AG08396 (cell line): ENCODE measurements at places on chromosomes 3 and 15.

DNA sequence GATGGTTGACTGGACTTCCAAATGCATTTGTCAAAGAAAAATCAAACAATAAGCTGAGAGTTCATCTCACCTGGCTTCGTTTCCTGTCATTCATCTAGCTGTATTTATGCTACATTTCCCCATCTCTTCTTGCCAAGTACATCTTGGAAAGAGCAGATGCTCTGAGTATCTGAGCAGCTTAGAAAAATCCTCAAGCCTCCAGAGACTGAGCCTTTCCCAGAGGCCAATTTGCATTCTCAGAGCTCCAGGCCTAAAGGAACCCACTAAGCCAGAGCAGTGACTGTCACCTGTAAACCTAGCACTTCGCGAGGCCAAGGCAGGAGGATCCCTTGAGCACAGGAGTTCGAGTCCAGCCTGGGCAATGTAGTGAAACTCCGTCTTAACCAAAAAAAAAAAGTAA is 100.5 kb downstream of the XXYLT1 start:
- DNase-seq = no peak

GRCh38 chr15:66819084-66819483 is 117.0 kb downstream of the SMAD6 start:
- DNase-seq = no peak

DNA sequence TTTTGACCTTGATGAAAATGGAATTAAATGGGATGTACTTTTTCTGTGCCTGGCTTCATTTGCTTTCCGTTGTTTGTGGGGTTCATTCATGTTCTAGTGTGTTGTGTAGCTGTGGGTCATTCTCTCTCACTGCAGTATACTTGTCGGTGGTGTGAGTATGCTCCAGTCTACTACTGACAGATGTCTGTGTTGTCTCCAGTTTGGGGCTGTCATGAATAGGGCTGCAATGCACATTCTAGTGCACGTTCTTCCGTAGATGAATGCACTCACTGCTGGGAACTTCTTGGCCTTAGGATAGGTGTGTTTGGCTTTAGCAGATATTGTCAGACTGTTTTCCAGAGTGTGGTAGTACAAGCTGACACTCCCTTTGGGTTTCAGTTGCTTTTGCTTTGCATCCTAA is 1.7 kb upstream of the SLC6A20 start:
- DNase-seq = no peak

DNA sequence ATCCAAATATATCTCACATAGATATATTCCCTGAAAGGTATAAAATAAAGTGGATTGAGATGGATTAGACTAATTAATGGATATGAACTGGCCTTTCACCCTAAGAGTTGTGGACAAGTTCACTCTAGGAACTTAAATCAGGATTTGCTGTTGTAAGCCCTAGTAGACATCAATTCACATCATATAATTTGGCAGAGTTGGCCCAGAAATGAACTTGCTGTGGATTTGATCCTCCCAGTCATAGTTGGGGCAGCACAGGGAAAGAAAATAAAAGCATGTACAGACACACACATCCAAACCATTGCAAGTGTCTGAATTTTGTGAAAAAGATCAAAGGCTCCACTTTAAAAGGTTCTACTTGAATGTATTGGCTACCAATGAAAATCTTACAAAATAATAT is 734.7 kb upstream of the NR2F2 start:
- DNase-seq = no peak

DNA sequence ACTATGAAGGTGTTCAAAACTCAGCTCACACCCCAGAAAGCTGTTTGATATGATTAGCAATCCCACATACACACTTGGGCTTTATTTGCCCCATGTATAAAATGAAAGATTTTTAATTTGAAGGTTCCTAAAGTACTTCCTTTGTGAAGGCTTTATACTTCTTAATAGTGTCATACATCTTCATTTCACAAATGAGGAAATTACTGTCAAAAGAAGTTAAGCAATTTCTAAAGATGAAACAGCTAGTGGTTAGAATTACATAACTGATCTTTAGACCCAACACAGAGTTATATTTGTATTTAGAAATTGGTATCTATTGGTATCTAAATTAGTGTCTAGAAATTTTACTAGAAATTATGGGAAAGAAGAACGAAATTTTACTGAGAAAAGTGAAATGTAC is 7.1 kb downstream of the CD200R1 start:
- DNase-seq = no peak

DNA sequence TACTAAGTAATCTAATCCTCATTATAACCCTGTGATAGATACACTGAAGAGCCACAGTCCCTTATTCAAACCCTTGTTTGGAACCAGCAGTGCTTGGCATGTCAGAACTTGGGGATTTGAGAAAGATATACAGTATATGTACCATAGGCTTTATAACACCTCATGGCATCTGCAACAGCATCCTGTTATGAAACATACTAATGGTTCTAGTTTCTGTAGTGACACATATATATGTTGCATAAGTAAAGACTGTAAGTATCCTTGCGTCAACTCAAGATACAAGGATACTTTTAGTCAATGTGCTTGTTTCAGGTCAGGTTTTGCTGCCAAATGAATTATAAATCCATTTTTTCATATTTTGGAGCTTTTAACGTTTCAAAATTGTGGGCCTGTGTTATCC is 58.5 kb downstream of the CCNL1 start:
- DNase-seq = no peak

GRCh38 chr3:60307562-60308199 is 943.6 kb downstream of the FHIT start:
- DNase-seq = no peak

GRCh38 chr3:151962912-151963311 is 89.5 kb downstream of the SUCNR1 start:
- DNase-seq = no peak

GRCh38 chr15:82856397-82857170 is 47.2 kb downstream of the WHAMM start:
- DNase-seq = no peak

DNA sequence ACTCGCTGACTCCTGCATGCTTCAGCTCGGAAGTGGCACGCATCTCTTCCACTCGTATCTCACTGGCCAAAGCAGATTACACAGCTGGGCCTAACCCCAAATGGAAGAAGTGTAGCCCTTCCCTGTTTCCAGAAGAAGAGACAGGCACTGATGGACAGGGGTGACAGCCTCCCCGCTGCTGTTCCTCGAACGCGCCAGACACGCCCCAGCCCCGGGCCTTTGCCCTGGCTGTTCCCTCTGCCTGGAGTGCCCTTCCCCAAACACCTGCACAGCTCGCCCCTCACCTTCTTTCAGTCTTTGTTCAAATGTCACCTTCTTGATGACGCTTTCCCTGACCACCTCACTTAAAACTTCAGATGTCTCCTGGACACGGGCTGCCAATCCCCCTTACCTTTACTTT is 26.0 kb upstream of the CYP11A1 start:
- no peak for DNase-seq

- DNase-seq = peak; percentile 13
Observed at GRCh38 chr3:100150473-100150872, 36.2 kb upstream of the FILIP1L start.

DNA sequence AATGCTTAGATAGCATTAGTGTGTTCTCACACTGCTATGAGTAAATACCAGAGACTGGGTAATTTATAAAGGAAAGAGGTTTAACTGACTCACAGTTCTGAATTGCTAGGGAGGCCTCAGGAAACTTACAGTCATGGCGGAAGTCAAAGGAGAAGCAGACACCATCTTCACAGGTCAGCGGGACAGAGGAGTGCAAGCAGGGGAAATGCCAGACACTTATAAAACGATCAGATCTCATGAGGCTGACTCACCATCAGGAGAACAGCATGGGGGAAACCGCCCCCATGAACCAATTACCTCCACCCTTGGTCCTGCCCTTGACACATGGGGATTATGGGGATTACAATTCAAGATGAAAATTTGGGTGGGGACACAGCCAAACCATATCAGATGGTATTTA is 381.5 kb upstream of the DPPA4 start:
- DNase-seq = no peak

DNA sequence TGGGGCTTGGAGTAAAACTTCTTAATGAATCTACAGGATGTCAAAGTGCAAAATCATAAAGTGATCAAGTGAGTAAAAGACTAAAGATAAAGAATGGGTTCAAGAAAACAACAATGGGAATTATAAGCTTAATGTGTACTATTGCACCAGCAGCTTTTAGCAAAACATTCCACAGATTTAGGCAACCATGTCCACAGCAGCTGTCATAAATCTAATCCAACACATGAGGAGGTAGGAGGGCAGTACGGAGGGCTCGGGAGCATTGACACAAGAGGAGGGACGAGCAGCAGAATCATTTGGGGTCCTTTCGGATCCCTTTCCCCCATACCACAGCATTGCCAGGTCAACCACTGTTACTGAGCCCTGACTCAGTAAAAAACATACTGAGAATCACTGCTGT is 464.3 kb upstream of the WNT5A start:
- no peak for DNase-seq

DNA sequence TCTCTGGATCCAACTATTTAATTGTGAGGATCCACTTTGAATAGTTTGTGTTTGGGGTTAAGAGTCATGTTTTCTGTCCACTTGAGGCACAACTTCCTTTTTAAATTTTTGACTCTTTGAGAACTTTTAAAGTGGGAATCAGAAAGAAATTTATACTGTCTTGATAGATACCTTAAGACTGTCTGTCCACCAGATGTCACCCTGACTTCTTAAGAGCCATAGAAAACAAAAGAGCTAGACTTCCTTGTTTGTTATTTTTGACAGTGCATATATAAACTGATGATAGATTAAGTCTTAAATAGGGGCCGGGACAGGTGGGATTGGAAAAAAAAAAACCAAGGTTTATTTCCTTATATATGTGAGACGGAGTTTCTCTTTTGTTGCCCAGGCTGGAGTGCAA is 52.1 kb upstream of the WDR72 start:
- no peak for DNase-seq

DNA sequence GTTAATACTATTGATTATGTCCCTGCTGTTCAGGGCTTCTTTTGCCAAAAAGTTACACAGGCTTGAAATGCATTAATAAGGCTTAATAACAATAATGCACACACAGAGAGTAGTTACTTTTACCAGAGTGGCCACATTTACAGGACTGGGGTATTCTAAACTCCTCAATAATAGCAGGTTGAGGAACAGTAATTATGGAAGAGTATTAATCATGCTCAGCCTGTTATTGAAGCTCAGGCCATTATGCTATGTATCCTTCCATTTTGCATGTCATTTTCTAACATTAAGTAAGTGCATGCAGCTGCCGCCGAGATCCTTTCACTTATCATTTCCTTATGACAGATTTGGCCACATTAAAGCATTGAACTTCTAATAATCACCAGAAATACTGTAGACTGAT is 5.7 kb downstream of the ARRDC4 start:
- DNase-seq = no peak

DNA sequence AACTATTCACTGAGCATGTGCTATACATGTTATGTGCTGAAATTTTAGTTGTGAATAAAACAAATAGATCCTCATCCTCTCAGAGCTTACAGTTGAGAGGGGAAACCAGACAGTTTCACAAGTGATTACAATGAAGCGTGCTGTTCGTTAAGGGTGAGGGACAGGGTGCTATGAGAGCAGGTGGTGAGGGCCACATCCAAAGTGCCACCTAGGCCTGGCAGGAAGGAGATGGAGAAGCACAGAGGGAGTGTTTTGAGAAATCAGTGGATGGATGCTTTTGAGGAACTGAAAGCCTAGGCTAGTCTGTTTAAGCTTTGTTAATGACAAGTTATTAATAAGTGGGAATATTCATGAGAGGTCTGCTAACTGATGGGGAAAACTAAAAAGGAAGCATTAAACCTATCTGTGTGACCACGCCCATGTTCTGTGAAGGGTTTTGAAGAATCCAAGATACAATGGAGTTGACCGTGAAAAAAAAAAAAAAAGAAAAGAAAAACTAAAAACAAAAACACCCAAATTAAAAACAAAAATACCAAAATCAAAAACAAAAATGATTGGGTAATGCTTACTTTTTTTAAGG is 7.3 kb downstream of the MCTP2 start:
- no peak for DNase-seq

- DNase-seq = no peak
Observed at GRCh38 chr3:194030372-194030771, 105.6 kb upstream of the HES1 start.

DNA sequence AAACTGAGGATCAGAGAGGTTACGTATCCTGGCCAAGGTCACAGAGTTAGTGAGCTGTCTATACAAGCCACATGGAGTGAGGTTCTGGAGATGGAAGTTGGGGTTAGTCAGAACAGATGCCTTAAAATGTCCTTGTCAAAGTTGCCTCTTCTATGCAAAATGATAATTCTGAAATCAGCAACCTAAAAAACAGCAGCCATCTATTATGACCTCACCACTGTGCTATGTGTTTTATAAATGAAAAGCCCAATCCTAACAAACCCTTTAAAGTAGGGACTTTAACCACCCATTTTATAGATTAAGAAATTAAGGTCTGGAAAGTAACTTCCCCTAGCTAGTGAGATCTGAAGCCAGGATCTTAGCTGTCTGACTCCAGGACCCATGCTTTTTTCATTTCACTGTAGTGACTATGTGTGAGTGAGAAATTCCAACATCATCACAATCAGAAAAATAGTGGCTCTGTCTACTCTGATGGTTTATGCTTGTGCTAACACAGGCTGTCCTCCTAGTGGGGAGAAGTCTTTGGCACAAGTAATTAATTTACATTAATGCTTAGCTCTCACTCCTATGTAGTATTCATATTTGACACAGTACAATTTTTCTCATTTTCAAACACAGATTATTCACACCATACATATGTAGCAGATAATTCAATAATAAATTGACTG is 143.6 kb downstream of the ANO10 start:
- peak; percentile 13 for DNase-seq

GRCh38 chr3:134622806-134623365 is 27.9 kb downstream of the KY start:
- DNase-seq = no peak
